ENCODE measurements at places on chromosomes 12 and 14.

DNA sequence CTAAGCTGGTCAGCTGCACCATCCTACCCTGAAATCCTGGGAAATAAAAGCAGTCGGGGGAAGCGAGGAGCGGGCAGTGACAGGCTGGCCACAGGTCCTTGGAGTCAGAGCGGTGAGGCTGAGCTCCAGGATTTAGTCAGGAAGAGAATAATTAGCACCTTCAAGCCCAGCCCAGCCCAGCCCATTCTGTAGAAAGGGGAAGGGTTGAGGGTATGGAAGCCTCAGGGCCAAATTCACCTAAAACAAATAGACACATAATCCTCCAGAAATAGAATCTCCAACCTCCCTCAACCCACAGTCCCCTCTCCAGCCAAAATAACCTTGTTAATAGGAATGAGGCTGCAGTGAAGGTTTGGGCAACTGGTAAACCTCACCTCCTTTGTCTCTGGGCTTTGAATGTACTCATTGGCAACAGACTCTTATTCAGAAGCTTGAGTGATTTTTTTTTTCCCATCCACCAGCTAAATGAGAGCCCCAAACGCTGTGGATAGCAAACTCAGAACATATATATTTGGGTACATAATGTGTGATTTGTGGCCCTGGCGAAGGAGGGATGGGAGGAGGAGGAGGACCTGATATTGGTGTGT is 334.1 kb downstream of the DPF3 start:
- DNase-seq: no peak

DNA sequence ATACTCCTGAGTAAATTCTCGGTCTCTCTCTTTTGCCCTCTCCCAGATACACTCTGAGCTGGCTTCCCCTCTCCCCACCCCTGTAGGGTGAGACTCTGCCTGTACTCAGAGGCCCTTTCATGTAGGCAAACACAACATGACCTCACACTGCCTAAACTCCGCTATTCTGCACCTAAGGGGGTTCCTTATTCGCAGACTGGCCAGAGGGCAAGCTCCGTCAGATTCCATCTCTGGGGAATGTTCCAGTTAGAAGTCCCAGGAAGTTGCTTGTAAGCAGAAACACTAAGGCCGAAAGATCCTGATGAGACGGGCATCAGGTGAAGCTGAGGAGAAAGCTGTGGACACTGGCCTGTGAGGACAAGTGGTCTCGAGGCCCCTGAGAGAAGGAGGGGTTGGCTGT is 165.9 kb downstream of the KTN1 start:
- no peak for DNase-seq

GRCh38 chr12:56119361-56119796 is 1.3 kb downstream of the ZC3H10 start:
- peak; percentile 38 for DNase-seq

DNA sequence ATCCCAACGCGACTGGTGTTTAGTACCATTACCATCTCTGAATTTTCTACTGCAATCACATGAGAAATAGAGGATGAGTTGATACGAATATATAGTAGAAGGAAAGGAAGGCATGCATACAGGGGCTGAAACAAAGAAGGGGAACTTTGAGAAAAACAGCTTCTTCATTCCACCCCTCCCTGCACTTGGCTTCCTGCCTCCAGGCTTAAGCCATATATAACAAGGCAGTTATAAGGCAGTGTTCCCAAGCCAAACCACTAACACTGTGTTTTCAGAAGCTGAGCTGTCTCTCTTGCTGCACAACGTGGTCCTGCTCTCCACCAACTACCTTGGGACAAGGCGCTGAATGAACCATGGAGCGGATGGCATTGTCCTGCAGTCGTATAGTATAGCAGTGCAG is 11.0 kb downstream of the LETMD1 start:
- no peak for DNase-seq

GRCh38 chr14:101224356-101225156 is 321.0 kb upstream of the RTL1 start:
- no peak for DNase-seq

DNA sequence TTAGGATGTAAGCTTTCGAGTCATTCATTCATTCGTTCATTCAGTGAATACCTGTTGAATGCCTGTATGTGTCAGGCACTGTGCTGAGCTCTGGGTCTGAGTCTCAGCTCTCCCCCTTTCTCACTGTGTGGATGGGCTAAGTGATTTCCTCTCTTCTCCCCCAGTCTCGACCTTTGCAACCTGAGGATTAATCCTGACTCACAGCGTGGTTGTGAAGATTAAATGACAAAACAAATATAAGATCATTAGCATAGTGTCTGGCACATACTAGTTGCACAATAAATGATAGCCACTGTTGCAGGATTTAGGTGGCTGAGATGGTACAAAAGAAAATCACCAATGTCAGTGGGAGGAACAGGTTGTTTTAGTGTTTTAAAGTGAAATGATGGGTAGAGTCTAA is 136.7 kb downstream of the GPR135 start:
- no peak for DNase-seq
